ENCODE measurements at places on chromosomes 3 and 15. TPM values are rescaled to one million over a fixed set of nuclear protein-coding genes. Genes with fewer than 3 reads are reported as not detected.

DNA sequence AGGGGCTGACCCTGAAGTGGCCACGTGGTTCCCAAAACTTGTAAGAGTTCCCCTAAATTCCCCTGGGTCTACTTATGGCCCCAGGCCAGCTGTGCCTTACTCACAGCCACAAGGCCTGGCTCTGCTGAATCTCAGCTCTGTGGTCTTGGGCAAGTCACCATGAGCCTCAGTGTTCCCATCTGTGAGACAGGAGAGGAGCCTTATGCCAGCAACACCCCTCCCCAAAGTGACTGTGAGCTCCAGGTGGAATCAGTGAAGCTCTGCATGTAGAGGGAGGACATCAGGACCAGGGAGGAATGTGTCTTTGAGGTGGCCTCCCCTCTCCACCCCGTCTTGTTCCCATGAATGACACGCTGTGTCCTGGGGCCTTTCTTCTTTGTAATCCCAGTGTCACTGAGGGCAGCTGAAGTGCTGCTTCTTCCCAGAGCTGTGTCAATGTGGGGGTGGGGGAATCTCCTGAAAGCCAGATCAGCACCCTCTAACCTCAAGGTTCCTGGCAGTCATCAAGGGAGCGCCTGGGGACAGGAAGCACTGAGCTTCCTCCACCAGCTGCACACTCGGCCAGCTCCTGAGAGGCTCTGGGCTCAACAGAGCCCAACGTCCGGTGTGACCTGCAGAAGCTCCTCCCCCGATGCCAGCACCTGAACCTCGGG, 258.9 kb downstream of the UACA start:
- H3K27me3 ChIP-seq: no peaks in the 10 kb centered on the region
- H3K4me1 ChIP-seq: peaks cover 78% of the 10 kb centered on the region
- H3K36me3 ChIP-seq: no peaks in the 10 kb centered on the region
- peak; percentile 17 for DNase-seq
- peak overlapping the region; percentile 54 for H3K27ac ChIP-seq

DNA sequence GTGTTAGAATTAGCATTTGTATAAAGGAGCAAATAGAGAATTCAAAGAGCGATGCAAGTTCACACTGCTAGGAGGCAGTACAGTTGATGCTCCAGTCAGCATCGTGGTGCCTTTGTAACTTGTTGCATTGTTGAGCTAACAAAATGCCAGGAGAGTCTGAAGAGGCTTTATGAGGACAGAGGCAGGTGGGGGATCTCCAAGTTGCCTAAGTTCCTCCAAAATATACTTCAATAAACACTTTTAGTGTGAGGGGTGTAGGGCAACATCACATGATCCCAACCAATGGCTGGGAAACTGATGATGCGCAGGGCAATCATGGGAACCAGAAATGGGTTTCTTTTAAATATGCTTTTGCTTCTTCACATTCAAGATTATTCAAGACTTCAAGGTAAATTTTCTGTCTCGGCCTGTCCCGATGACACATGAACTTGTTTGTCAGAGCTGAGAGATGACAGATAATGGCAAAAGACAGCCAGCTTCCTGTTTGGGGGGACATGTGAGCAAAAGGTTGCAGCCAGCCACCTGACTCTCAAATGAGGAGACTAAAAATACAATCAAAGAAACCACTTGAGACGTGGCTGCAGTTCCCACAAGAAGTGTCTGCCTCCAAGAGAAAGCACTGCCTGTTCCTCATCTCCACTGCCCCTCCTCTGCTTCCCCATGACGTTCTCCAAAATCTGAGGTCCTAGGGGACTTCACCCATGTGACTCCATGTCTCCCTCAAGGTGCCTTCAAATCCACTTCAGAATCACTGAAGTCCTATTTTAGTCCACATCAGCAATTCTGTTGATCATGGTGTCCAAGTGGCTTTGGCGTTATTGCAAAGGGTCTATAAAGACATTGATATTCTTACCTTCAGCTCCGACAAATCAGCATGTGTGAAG, 39.3 kb downstream of the KLHL6 start:
- no peak overlapping the region for H3K4me3 ChIP-seq
- no peak for DNase-seq
- H3K36me3 ChIP-seq: no peaks in the 10 kb centered on the region
- H3K27ac ChIP-seq: peak overlapping the region; percentile 6

DNA sequence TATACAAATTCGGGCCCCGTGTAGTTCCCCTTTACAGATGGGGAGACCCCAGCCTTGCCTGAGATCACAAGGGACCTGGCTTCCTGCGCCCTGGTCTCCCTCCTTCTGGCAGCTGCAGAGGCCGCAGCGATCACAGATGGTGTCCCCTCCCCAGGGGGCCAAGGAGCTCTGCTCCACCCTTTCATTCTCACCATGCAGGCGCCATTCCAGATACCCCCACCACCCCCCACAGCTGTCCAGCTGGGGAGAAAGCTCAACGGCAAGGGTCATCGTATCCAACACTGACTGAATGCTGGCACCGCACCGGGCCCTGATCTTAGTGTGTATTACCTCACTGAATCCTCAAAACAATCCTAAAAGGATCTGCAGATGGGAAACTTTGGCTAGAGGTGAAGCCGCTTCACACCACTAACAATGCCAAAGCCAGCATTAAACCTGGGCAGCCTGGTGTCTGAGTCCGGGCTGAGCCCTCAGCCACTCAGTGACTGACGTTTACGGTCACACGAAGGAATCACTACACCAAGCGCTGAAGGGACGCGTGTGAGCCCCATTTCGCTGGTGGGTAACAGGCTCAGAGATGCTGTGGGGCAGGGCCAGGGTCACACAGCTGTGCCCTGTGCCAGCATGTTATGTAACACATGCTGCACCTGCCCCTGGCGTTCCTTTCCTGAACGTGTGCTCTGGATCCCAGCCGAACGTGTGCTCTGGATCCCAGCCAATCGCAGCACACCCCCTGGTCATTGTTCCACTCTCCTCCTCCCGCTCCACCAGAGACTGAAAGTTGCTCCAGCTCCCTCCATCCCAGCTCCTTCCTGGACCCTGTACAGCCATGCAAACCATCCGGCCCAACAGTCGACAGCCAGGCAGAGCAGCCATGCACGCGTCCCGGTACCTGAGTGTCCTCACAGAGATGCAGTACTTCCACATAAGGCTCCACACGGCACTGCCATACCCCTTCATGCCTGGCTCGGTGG, 51.8 kb downstream of the IQSEC1 start:
- no peak overlapping the region for H3K4me3 ChIP-seq
- peaks cover 46% of the 10 kb centered on the region for H3K4me1 ChIP-seq
- H3K27me3 ChIP-seq: no peaks in the 10 kb centered on the region

DNA sequence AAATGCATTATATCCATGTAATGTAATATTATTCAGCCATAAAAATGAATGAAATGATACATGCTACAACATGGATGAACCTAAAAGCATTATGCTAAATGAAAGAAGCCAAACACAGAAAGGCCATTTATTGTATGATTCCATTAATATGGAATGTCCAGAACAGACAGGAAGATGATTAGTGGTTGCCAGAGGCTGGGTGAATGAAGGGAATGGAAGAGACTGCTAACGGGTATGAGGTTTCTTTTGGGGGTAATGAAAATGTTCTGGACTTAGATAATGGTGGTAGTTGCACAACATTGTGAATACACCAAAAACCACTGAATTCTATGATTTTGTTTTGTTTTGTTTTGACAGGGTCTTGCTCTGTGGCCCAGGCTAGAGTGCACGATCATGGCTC, 61.6 kb upstream of the MAP4 start:
- no peak overlapping the region for H3K27ac ChIP-seq
- no peaks in the 10 kb centered on the region for H3K27me3 ChIP-seq
- H3K4me1 ChIP-seq: peaks cover 33% of the 10 kb centered on the region
- no peak overlapping the region for H3K4me3 ChIP-seq
- DNase-seq: no peak
- peaks cover 18% of the 10 kb centered on the region for H3K36me3 ChIP-seq

GRCh38 chr3:122745369-122746021, 48.1 kb downstream of the HSPBAP1 start:
- no peak overlapping the region for H3K27ac ChIP-seq
- peaks cover 41% of the 10 kb centered on the region for H3K36me3 ChIP-seq
- H3K4me1 ChIP-seq: no peaks in the 10 kb centered on the region
- H3K4me3 ChIP-seq: no peak overlapping the region
- DNase-seq: no peak

GRCh38 chr3:32996048-32996754, 44.8 kb downstream of the CCR4 start:
- no peak for DNase-seq
- no peaks in the 10 kb centered on the region for H3K27me3 ChIP-seq
- H3K27ac ChIP-seq: no peak overlapping the region
- no peak overlapping the region for H3K4me3 ChIP-seq
- H3K36me3 ChIP-seq: no peaks in the 10 kb centered on the region

The AQP9 gene
- total RNA-seq: not detected

DNA sequence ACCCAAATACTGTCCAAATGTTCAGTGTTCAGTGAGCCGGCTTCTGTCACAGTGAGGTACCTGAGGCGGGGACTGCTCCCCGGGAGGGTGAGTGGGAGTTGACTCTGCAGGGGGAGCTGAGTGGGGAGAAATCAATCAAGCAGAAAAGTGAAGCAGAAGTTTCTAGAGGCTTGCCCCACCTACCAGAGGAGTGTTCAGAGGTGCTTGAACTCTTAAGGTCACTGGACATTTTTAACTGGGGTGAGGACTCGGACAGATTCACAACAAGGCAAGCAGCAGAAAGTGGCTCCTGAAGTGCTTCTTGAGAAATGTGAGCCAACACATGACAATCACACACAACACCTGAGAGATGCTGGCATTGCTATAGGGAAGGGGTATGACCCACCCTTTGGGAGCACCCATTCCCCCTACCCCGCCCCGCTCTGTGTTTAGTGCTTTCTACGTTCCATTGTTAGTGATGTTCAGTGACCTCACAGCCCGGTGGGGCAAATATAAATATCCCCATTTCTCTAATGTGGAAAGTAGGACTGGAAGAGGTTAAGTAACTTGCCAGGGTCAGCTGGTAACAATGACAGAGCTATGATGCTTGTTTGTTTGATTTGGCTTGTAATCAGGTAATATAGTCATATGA, 48.6 kb upstream of the AKAP13 start:
- H3K27ac ChIP-seq: peak overlapping the region; percentile 85
- no peak overlapping the region for H3K4me3 ChIP-seq
- no peaks in the 10 kb centered on the region for H3K36me3 ChIP-seq
- DNase-seq: no peak
- peaks cover 19% of the 10 kb centered on the region for H3K4me1 ChIP-seq

- no peaks in the 10 kb centered on the region for H3K36me3 ChIP-seq
- no peaks in the 10 kb centered on the region for H3K27me3 ChIP-seq
- peaks cover 100% of the 10 kb centered on the region for H3K4me1 ChIP-seq
- H3K27ac ChIP-seq: peak overlapping the region; percentile 85
Observed at GRCh38 chr3:195183071-195183776, 87.7 kb downstream of the XXYLT1 start.

GRCh38 chr3:111590143-111590491, 5.0 kb downstream of the ZBED2 start:
- H3K4me3 ChIP-seq: no peak overlapping the region
- no peak overlapping the region for H3K27ac ChIP-seq
- peaks cover 7% of the 10 kb centered on the region for H3K4me1 ChIP-seq
- no peaks in the 10 kb centered on the region for H3K36me3 ChIP-seq
- H3K27me3 ChIP-seq: no peaks in the 10 kb centered on the region
- no peak for DNase-seq

- no peak overlapping the region for H3K4me3 ChIP-seq
- peaks cover 24% of the 10 kb centered on the region for H3K4me1 ChIP-seq
- no peak overlapping the region for H3K27ac ChIP-seq
- no peak for DNase-seq
- no peaks in the 10 kb centered on the region for H3K36me3 ChIP-seq
Observed at GRCh38 chr3:31974471-31974870, 6.6 kb downstream of the OSBPL10 start.

DNA sequence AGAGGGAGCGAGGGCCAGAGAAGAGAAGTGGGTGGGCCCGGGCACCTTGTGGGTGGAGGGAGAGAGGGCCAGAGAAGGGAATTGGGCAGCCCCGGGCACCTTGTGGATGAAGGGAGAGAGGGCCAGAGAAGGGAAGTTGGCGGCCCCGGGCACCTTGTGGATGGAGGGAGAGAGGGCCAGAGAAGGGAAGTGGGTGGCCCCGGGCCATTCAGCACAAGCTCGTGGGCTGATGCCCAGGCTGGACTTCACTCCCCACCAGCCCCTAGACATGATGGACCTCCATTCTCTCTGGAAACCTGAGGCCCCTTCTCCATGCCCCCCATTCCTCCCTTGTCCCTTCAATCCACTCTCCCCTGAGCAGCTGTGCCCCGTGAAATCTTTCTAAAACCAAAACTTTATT, 15.8 kb downstream of the DUSP7 start:
- H3K27ac ChIP-seq: peak overlapping the region; percentile 57
- no peaks in the 10 kb centered on the region for H3K27me3 ChIP-seq
- H3K4me3 ChIP-seq: no peak overlapping the region
- no peaks in the 10 kb centered on the region for H3K36me3 ChIP-seq
- no peak for DNase-seq

GRCh38 chr3:149596134-149596770, 61.6 kb downstream of the WWTR1 start:
- H3K36me3 ChIP-seq: no peaks in the 10 kb centered on the region
- H3K4me1 ChIP-seq: peaks cover 45% of the 10 kb centered on the region
- H3K4me3 ChIP-seq: no peak overlapping the region

The CTXND1 gene
- total RNA-seq: not detected

DNA sequence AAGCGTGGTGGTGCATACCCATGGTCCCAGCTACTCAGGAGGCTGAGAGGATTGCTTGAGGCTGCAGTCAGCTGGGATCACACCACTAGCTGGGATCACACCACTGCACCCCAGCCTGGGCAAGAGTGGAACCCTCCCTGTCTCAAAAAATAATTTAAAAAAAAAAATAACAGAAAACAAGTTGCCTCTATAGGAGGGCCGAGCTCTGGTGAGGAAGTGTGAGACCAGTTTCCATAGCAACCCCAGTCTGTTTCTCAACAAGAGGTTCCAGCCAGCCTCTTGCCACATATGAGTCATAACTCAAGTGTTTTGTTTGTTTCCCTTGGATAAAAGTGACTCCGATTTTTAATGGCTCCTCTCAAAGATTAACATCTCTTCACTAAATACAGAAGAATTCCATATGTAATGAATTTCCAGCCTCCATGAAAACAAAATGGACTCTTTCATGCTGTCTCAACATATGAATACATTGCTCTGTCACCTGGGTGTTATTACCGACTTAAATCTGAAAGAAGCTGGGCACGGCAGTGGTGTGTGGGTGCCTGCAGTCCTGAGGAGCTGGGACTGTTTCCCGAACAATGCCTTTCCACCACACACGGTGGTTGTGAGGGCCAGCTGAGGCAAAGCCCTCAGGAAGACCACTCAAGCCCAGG, 19.7 kb downstream of the TMEM43 start:
- no peaks in the 10 kb centered on the region for H3K27me3 ChIP-seq
- peak overlapping the region; percentile 73 for H3K27ac ChIP-seq
- peaks cover 15% of the 10 kb centered on the region for H3K36me3 ChIP-seq
- DNase-seq: peak; percentile 40

GRCh38 chr3:112030901-112031300, 3.6 kb upstream of the TMPRSS7 start:
- no peaks in the 10 kb centered on the region for H3K36me3 ChIP-seq
- no peak overlapping the region for H3K4me3 ChIP-seq
- H3K27ac ChIP-seq: no peak overlapping the region
- H3K27me3 ChIP-seq: no peaks in the 10 kb centered on the region

The GOLGA8G gene
- total RNA-seq: not detected

GRCh38 chr3:128196647-128197046, 43.4 kb downstream of the EEFSEC start:
- H3K27ac ChIP-seq: no peak overlapping the region
- H3K4me3 ChIP-seq: no peak overlapping the region
- no peaks in the 10 kb centered on the region for H3K4me1 ChIP-seq
- no peak for DNase-seq
- no peaks in the 10 kb centered on the region for H3K27me3 ChIP-seq
- no peaks in the 10 kb centered on the region for H3K36me3 ChIP-seq

GRCh38 chr3:39541917-39542329, 74.4 kb downstream of the MOBP start:
- H3K4me3 ChIP-seq: no peak overlapping the region
- H3K27me3 ChIP-seq: no peaks in the 10 kb centered on the region
- H3K36me3 ChIP-seq: no peaks in the 10 kb centered on the region
- H3K4me1 ChIP-seq: no peaks in the 10 kb centered on the region
- no peak for DNase-seq
- no peak overlapping the region for H3K27ac ChIP-seq
